ENCODE measurements at places on chromosomes 16 and 17.

- DNase-seq: no peak
These were observed 1.5 kb downstream of the CTRL start for GRCh38 chr16:67930191-67930590.

DNA sequence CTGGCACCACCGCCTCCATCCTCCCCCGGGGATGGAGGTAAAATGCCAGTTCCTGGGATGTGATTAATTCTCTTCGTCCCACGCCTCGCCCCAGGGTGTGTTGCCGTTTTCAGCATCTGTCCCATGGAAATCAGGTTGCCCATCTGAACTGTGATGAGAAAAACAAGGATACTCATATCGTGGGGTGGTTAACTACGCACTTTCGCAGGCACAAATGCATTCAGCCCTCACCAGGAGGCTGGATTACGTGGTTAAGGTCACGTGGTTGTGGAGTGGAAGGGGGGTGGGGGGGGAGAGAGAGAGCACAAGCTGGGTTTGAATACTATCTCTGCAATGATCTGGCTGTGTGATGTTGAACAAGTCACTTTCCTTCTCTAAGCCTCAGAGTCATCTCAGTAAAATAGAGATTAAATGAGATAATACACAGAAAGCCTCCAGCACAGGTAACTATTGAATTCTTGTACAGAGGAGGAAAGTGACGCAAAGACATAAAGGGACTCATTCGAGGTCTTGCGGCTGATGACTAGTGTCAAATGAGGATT lies 74.7 kb downstream of the BMERB1 start:
- DNase-seq: no peak

GRCh38 chr17:7626307-7626706 lies 1.3 kb downstream of the SAT2 start:
- DNase-seq: no peak

GRCh38 chr16:10600782-10601443 lies 20.5 kb upstream of the EMP2 start:
- no peak for DNase-seq

DNA sequence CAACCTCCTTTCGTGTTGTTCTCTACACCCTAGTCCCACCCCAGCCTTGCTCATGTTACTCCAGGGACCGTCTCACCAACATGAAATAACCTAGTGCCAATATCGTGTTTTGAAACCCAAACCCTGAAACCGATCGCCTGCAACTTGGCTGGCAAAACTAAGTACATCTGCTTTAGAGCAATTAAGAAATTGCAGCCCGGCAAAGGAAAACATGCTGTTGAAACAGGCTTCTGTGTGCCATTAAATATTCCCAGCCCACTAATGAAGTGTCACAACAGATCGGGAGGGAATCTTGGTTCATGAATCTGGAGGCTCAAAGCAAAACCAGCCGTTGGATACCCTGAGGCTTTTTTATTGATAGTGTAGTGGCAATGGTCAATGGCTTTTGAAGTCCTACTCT lies 48.3 kb upstream of the GPR139 start:
- no peak for DNase-seq

- DNase-seq: no peak
These were observed 14.4 kb downstream of the MYBBP1A start for GRCh38 chr17:4540687-4541327.

DNA sequence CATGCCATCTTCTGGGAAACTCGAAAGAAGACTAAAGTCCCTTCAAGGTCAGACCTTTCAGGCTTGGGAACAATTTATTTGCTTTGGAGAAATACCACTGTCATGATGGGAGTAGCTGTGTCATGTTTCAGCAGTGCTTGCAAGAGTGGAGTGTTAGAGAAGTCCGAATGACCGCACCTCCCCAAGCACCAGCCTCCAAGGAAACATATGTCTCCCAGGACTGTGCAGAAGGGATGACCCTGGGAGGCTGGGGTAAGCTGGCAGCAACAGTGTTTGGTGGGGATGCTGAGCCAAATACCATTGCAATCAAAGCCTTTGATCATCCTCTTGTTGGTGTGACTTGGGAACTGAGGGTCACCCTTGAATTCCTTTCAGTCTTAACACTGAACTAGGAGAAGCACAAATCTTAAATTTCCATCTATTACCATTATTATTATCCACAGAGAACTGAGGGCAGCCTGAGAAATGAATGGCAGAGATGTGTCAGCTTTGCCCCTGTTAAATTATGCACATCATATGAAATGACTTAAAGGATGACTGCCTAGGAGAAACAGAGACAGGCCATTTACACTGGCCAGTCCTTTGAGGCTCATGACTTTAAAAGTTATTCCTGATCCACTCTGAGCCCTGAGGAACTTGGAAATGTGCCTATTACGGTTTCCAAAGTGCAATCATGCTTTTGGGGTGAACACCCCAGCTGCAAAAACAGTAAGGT lies 244.9 kb downstream of the CA10 start:
- no peak for DNase-seq

DNA sequence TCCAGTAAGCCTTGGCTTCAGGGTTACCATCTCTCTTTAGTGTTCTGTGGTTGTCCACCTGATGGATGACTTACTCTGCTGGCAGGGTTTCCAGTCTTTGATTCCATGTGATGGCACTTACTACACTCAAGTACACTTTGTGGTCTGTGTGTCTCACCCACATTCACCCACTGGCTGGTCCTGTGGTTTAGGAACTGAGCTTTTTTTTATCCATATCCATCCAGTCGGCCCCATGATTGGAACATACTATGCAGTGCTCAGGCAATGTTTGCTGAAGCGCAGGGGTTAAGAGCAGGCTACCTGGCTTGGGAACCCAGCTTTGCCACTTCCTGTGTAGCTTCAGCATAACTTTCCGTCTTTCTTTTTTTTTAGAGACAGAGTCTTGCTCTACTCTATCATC lies 2.8 kb upstream of the FUS start:
- no peak for DNase-seq

- DNase-seq: no peak
These were observed 823 bp downstream of the NBR1 start for GRCh38 chr17:43171586-43172487.

Measured in stimulated activated CD8-positive, alpha-beta memory T cell treated with anti-CD3 and anti-CD28 coated beads, Interleukin-15, amount 100 ng/mL, for 4 hours (primary cell).